Activated T-cell treated with anti-CD3 and anti-CD28 coated beads, Interleukin-2, amount 50 U/mL, for 1 hour (primary cell): ENCODE measurements at places on chromosomes 5 and 9.

DNA sequence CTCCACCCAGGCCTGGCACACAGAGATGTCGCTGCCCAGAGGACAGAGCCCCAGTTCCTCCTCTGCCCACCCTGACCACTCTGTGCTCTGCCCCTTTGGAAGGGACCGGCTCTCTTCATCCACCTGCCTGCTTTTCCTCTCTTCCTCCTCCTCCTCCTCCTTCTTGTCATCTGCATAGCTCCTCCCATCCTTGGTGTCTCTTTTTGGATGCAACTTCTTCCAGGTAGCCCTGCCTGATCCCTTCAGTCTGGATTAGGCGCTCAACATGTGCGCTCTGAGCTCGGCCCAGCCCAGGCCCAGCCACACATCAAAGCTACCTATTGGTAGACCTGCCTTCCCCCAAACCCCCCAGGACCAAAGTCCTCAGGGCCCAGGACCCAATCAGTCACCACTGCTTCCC lies 52.6 kb upstream of the RXRA start:
- DNase-seq = no peak

GRCh38 chr5:15614679-15615078 lies 114.7 kb downstream of the FBXL7 start:
- no peak for DNase-seq

DNA sequence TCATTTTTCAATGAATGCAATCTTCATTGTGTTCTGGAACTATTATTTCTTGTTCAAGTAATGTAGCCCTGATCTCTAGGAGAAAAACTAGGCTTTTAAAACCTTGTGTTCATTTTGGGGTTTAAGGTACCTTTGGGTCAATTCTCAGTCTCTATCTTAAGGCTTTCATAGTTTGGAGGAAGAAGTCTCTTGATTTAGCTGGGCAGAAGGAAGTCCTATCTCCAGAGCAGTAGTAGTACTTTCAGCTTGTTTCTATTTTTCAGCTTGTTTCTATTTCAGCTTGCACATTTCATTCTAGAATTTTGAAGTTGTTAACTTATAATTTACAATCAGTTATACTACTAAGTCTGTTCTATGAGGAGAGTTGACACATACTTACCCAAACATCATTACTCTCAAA lies 15.2 kb downstream of the CSNK1G3 start:
- DNase-seq = no peak

GRCh38 chr5:16862777-16863176 lies 73.3 kb downstream of the MYO10 start:
- no peak for DNase-seq

DNA sequence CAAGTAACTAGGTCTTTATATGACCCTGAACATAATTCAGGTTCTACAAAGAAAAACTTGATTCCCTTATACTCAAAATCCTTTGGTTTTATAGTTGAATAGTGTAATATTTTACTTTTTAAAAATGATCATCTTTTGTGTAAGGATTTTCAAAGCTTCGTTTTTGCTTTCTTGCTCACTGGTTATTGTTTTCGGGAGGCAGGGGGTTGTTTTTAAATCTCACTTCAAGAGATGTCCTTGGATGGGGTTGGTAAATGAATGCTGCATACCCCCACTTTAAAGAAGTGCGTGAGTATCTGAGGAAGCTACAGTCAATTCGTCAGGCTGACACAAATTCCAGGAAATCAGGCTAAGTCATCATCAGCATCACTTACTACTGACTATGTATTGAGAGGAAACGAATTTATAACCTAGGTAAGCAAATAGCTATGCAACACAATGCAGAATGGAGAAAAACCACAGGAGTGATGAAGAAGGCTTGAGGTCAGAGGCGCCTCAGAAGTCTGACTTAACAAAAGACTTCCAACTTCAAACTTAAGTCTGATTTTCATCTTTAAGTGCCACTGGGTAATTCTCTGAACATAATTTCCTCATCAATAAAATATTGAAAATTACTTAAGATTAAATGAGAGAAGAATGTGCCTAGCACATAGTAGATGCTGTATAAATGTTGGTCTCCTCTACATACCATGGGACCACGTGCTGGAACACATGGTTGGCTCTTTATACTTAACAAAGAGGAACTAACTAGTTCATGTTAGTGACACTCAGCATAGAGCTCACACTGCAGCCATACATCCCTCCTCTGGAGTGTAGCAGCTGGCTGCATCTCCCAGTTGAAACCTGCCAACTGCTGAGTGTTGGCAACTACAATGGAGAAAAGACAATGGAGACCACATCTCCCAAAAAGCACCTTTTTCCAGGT lies 106.0 kb upstream of the KIF2A start:
- no peak for DNase-seq
